NCI-H1105 (cell line): ENCODE measurements at places on chromosomes 4 and X.

DNA sequence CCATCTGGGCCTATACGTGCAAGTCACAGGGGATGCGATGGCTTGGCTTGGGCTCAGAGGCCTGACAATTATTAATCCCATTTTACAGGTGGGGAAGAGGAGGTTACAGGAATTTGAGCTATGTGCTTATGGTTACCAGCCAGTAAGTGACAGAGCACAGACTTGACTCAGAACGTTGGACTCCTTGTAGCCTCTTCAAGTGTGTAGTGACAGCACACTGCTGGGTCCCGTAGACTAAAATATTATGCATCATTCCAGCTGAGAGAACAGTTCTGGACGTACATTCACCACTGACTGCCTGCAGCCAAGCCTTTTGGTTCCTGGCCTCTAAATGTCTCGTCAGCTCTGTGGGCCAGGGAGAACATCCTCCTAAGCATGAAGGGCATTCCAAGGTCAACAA lies 314.5 kb downstream of the GPAT3 start:
- DNase-seq = no peak

DNA sequence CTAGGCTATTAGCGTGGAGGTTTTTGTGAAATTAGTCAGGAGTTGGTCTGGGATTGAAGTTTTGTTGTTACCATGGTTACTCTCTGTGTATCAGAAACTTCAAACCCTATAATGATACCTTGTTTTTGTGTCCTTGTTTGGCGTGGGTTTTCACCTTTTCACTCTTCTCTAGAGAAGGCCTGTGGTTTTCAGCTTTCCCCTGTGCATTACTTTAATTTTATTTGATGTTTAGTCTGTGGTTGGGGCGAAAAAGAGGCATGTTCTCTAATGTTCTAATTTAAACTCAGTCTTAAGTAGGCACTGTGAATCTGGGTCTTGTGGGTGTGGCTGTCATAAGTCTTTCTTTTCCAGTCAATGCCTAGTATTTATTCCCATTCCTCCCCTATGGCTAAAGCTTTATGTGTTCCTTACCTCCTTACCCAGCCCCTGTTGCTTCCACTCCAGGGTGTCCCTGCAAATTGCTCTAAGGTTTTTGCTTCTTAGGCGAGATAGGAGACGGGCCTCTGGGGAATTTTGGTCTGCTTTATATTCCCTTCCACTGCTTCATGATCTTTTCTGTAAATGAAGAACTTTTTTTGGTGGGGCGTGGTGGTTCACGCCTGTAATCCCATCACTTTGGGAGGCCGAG lies 326.3 kb upstream of the ZCCHC13 start:
- DNase-seq = no peak

GRCh38 chr4:139875411-139875825 lies 209.8 kb downstream of the MGST2 start:
- DNase-seq = peak; percentile 92

DNA sequence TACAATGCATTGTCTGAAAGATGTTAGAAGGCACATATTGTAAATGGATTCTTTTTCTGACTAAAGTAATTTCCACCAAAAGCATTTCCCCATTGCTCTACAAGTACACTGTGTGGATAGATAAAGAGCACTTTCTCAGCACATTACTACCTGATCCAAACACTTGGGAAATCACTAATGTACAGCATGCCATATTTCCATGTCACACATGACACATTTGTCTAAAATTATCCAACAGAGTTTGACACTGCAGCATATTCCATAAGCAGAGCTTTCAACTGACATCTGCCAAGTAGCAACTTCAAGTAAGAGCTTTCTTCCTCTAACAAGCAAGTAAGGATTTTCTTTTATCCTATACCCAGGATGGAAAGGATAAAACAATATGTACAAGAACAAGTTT lies 49.5 kb downstream of the REELD1 start:
- DNase-seq = no peak

DNA sequence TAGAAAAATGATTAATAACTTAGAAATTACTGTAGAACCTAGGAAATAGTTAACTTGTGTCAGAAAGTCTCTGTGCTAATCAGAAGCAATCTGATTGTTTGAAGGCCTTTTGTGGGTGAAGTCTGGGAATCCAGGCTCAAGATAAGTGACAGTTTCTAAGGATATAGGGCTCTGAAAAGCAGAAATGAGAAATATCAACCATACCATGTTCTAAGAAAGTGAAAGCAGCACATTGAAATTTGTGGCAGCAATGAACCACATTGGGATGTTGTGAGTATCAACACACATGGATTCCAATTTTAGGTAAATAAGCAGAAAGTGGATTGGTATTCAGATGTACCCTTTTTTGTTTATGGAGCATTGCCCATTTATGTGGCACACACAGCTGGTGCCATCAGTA lies 464.6 kb downstream of the IL15 start:
- DNase-seq = no peak

DNA sequence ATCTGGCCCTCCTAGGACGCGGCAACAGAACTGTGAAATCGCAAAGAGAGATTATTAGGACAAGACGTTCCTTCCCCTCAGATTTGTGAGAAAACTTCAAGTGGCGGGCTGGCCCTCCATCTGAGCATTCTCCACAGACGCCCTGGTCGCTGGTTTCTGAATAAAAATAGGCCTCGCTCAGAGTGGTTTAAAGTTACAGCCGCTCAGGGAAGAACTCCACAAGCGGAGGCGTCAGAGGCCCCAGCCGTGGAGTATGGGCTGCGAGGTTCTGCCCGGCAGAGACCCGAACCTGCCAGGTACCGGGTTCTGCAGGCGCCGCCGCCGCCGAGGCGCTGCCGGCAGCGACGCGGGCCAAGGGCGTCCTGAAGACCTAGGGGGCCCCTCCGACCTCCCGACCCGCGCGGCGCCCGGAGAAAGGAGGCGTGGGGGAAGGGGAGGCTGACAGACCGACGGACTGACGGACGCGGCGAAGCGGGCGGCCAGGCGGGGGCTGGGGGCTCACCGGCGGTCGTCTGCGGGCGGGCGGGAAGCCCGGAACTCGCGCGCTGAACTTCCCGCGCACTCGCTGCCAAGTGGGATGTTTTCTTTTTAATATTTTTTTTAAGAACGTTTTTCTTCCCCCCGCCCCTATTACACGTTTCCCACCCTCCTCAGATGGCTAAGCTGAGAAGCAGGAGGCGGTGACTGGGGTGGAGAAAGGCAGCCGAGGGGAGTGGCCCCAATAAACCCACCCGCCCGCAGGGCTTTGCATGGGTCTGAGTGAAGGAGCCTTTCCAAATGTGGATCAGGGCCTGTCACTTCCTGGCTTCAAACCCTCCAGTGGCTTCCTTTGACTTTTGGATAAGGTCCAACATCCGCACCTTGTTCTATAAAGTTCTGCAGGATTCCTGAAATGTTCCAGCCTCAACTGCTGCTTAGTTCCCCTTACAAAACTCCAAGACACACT lies at the start of gene PABPC4L:
PABPC4L (minus strand) TSS at position 574 of the 946 bp plus-strand sequence. CDS start 770 bp downstream, outside the sequence.
- peak; percentile 79 for DNase-seq

- no peak for DNase-seq
Observed at GRCh38 chrX:109863811-109864210, 130.8 kb upstream of the ACSL4 start.

DNA sequence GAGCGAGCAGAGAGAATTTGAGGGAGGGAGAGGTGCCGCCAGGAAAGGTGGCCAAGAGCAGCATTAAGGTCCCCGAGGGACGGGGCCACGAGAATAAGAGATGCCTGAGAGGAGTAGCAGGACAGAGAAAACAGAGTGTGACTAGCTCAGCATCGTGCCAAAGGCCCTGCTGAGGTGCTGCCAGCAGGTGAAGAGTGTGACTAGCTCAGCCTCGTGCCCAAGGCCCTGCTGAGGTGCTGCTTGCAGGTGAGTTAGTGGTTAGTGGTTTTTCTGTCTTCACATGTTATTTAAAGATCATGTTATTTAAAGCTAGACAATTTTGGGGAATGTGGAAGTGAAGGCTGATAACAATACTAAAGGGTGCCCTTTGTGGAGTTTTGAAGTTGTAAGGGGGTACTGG lies 464.5 kb upstream of the FAT1 start:
- DNase-seq = no peak

DNA sequence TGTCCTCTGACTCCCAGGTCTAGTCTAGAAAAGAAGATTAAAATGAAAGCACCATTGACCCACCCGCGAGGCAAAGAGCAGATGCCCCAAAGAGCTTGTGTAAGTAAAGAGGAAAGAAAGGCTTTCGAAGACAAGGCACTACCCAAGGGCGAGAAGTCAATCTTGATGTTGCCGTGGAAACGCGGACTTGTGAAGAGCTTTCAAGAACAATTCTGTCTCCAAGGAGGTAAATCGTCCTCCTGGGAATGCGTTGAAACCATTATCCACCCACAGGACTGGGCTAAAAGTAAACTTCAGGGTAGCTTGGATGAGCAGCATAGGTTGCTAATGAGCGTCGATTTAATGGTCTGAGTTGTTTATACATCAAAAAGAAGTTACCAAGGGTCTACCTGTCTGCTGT lies 189.3 kb downstream of the DHRSX start:
- DNase-seq = no peak

GRCh38 chr4:151992332-151993154 lies 231.7 kb upstream of the GATB start:
- DNase-seq = no peak

DNA sequence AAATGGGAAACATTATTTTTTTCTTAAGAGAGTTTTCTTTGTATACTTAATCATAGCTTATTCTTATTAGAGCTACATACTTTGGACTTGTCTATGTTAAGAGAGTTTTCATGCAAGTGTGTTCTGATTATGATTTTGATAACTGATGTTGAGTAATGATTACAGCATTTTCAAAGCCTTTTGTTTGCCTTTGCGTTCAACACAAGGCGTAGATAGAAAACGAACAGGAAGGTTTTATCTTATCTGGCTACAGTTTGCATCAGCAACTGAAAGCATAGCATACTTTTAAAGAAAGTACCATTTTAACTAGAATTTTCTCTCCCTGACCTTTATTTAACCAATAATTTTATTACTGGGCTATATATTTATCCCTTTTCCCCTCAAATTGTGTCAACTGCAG lies 51.6 kb upstream of the PDLIM5 start:
- no peak for DNase-seq

DNA sequence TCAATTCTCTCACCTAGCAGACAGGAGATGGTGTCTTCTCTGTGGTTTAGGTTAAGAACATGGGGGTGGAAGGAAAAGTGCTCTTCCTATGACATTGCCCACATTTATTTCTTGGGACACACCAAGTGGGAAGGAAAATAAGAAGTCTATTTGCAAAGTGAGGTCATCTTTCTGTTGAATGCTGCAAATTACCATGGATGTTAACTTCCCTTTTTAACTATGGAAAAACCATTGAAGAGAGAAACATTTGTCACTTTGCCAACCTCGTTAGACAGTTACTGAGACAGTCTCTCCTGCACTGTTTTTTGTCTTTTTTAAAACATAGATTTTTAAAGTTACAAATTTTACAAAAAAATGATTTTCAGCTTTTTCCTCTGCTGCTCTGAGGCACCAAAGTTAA lies 72.8 kb upstream of the BEND4 start:
- DNase-seq = no peak

DNA sequence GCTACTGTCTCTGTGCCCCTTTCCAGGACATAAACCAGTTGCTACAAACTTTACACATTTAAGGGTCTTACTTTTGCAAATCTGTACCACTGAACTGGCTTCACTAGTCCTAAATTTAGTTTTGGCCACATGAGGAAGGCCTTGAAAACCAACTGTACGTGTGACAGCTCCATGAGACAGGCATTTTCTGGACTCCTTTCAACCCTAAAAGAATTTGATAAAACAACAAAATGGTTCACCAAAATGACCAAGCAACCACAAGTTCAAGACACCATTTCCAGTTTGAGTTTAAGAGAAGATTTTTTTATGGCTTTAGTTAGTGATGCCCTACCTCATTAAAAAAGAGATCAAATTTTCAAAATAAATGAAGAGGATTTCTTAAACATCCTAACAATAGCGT lies 246.4 kb downstream of the ZNF674 start:
- DNase-seq = no peak

- DNase-seq = no peak
Observed at GRCh38 chr4:115334736-115335411, 221.5 kb upstream of the NDST4 start.

- no peak for DNase-seq
Observed at GRCh38 chrX:150574559-150575418, 6.4 kb downstream of the MTM1 start.

DNA sequence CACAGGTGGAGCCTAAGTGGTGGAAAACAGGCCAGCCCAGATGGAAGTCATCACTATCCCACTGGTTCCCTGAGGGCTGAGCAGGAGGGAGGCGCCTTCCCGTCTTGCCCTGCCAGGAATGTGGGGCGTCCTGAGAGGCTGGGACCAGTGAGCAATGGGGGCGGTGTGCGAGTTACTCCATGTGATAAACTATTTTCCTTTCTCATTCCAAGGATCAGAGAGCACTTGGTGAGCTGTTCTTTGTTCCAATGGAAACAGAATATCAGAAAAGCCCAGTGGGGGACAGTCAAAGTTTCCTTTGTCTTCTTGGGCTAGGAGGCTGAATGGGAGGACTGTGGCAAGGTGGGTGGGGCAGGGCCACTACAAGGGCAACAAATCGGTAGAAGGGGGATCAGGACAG lies 86.2 kb downstream of the NHSL2 start:
- no peak for DNase-seq

GRCh38 chrX:132983496-132983895 lies 25.1 kb upstream of the HS6ST2 start:
- DNase-seq = no peak

DNA sequence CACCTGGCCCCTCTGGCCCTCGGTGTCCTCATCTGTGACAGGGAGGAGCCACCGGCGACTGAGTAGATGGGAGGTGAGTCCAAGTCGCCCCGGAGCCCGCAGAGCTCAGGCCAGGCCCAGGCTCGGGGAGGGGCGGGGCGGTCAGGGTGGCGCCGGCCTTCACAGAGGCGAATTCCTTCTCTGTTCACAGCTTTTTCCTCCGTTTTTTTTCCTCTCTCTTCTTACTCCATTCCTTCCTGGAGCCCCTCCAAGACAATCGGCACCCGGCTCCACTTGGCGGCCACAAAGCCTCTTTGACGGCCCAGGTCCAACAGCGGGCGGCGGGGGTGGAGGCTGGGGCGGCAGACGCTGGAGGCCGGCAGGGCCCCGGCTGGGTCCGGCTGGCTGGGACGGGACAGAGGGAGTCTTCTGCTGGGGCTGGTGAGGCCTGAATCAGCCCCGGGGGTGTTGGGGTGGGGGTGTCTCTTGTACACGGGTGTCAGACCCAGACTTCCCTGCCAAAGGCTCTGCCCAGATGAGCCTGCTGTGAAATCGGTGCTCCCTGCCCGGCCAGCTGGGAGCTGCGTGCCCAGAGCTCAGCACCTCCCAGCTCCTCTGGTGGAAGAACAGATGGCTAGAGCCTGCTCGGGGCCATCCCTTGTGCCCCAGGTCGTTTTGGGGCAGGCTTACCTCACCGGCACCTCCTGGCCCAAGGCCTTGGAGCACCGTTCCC lies 22.6 kb downstream of the FGFRL1 start:
- DNase-seq = no peak

DNA sequence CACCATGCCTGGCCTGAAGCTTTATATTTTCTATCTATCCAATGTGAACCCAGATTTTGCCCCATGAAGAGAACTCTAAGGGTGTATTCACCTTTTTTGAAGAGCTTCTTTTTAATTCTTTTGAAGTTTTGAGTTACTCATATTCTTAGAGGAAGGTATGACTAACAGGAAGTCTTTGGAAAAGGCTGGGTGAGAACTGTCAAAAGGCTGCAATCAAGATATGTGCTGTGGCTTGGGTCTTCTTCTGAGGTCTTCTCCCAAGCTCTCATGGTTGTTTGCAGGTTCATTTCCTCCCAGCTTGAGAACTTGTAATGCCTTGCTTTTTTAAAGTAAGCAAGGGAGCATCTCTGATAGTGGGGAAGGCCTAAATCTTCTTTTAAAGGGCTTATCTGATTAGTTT lies 3.1 kb upstream of the C4orf17 start:
- no peak for DNase-seq

- no peak for DNase-seq
Observed at GRCh38 chrX:3346501-3347259, at the start of gene MXRA5. TSS of gene MXRA5 (minus strand) at chrX:3346652. CDS start at chrX:3343833, 2,819 bp downstream.
